NCI-H748 treated with DMSO at 0.1 percent for 48 hours (cell line): ENCODE measurements at places on chromosomes 2 and 18.
A peak's percentile ranks its signal among the peaks of the same experiment; 100 is the strongest.

DNA sequence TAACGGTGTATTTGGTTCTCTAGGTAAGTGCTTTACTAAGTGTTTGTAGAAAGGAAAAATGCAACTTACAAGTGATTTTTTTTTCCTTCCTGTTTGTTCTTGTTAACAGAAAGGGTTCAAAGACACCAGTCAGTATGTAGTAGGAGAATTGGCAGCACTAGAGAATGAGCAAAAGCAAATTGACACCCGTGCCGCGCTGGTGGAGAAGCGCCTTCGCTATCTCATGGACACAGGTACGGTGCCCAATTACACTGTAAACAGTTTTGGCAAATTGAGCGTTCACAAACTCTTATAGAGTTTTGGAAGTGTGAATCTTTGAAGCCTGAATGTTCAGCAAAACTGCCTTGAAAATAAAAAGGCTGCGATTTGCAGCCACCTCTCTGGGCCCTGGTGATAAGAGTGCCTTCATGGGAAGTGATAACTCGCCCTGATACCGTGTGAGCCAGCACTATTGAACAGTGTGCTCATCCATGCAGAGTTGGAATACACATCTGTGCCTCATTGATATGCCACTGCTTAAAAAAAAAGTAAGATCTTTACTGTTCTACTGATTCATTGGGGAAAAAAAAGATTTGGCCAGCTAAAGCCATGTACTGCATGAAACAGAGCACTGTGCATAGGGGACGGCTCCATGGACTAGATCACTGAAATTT, 54.0 kb upstream of the OTX1 start:
- DNase-seq = no peak

DNA sequence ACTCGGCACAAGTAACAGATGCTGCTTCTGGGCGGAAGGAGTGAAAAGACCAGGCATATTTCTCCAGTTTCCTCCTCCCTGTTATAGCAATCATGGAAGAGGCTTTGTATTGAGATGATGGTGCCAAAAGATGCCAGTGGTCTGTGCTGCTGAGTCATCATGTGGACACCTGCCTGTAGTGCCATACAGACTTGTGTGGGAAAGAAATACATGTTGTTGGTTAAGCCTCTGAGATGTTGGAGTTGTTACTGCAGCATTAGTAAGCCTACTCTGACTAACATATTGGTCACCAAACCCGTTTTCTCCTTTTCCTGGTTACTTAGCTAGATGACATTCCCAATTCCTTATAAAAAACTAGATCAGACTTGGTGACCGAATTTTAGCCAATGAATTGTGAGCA, 356.9 kb downstream of the ZNF521 start:
- no peak for DNase-seq

DNA sequence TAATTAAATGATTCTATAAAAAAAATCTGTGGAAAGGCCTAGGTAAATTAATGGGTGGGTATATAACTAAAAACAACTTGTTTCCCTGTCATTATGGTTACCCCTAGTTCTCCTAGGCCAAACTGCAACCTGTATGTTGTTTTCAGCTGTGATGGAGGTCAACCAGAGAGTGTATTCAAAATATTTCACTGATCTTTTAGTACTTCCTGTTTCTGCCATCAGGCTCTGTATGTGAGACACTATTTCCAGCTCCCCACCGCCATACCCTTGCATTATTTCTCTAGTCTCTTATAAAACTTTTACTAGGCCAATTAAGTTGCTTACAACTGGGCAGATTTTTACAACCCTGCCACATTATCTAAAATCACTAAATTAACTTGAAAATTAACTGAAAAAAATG, 21.0 kb upstream of the CDKL4 start:
- DNase-seq = no peak

GRCh38 chr2:7037340-7038333, 120.4 kb downstream of the RNF144A start:
- peak; percentile 49 for DNase-seq

DNA sequence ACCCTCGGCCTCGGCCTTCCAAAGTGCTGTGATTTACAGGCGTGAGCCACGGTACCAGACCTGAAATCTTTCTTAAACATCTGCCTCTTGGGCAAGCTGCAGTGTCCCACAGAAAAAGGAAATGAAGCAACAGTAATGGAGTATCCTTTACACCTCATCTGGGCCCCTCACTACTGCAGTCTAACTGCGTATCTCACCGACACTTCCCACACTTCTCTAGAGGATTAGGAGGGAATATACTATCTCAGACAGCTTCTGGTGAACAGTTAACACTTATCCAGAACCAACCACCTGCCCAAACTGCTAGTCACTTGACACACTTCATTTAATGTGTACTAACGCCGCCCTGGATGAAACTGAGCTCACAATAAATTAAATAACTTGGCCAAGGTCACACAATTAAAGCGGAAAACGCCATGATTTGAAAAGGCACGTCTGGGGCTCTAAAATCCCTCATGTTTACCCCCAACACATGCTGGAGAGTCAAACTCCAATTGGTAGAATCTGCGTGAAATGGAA, 993 bp downstream of the COX7A2L start:
- DNase-seq = no peak

DNA sequence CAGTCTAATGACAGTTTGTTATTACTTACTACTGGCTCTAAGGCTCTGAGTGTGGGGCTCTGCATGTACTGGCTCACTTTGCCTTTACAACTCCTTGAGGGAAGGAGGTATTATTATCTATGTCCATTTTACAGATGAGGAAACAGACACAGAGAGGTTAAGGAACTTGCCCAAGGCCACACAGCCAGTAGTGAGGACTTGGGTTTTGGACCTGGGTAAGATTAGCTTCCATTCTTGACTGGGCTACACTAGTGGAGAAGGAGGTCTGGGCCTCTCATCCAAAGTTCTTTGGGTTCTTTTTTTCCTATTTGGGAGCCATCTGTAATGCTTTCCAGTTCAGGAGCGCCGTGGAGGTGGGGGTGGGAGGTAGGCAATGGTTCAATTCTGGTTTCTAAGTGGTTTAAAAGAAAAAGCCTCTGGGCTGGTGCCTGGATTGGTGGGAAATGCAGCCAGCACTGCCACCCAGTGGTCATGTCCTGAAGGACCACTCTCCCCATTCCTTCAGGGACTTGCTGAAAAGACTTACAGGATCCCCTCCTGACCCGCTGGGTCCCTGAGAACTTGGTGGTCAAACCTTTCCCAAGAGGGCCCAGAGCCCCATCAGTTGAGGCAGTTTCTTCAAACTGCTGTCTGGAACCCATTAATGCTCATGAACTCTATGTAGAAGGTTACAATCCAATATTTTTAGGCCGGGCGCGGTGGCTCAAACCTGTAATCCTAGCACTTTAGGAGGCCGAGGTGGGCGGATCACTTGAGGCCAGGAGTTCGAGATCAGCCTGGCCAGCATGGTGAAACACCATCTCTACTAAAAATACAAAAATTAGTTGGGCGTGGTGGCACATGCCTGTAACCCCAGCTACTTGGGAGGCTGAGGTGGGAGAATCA, 38.6 kb upstream of the NOTO start:
- DNase-seq = peak; percentile 12

GRCh38 chr2:127877136-127877535, 8.6 kb downstream of the AMMECR1L start:
- no peak for DNase-seq

DNA sequence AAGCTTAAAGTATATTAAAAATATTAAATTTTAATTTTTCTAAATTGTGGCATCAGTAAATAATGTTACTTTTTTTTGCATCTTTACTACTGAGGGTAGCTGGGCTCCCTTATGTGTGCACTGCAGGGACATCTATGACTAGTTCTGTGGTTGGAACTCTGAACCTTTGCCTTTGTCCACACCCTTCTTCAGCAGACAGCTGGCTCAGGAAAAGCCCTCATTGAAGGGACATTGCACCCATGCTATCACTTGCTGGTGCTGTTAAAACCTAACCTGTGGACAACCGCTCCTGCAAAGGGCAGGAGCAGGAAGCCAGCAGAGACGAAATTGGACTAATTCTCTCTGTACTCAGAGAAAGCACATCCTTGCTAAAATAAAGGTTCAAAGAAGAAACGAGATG, 30.1 kb downstream of the MOCOS start:
- DNase-seq = no peak
